Bronchial epithelial cell (primary cell): ENCODE measurements at places on chromosomes 3 and 15. TPM values are rescaled to one million over a fixed set of nuclear protein-coding genes. Genes with fewer than 3 reads are reported as not detected.

GRCh38 chr3:129305592-129306091, 27.0 kb downstream of the HMCES start:
- DNase-seq, result peak; percentile 94

Gene CSPG5
- total RNA-seq, result 0.26 and 0.90 TPM in 2 replicates

Gene LHFPL4
- not detected in 2 replicates for total RNA-seq

- DNase-seq, result peak; percentile 46
These were observed 2.9 kb downstream of the GNAT1 start for GRCh38 chr3:50194128-50194902.

- no peak for DNase-seq
These were observed 50.0 kb downstream of the RHCG start for GRCh38 chr15:89446255-89446891.

- DNase-seq, result no peak
These were observed 335.8 kb upstream of the GOLIM4 start for GRCh38 chr3:168431491-168431890.

- no peak for DNase-seq
These were observed 26.0 kb upstream of the MCTP2 start for GRCh38 chr15:94205366-94205765.

Gene PLSCR2
- 0.26 TPM in 1 of 2 replicates, not detected in the other for total RNA-seq
